ENCODE measurements at places on chromosomes 16 and 17.

DNA sequence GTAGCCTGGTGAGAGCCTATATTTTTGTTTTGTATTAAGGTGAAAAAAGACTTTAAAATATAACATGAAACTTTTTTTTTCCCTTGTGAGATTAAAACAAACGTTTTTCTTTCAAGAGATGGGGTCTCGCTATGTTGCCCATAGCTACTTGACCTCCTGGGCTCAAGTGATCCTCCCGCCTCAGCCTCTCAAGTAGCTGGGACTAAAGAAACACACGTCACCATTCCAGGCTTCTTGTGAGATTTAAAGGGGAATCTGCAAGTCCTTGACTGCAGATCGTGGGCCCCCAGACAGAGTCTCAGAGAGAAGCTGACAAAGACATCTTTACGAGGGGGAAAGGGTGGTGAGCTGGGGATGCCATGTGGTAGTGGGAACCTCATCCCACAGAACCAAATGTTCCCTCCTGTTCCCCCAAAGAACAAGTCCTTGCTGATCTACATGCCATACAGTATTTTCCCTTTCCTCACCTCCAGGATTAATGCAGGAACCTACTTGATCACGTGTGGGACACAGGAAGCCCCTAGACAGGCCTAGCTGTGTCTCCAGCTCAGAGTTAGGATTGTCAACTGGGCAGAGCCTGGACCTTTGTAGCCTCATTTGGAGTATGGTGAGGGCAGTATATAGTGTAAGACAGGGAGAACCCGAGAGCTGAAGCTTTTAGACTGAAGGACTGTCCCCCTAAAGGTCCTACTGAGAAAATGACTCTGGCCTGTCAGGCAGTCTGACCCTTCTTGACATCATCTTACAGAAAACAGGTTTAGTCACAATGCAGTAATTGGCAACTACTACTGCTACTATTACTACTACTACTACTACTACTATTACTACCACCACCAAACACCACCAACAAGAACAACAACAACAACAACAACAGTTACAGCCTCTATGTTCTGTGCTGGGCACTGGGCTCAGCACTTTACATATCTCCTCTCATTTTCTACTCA, 4.1 kb downstream of the MAP3K14 start:
- DNase-seq, result no peak

- no peak for DNase-seq
These were observed 624.3 kb upstream of the SOX9 start for GRCh38 chr17:71496552-71496951.

DNA sequence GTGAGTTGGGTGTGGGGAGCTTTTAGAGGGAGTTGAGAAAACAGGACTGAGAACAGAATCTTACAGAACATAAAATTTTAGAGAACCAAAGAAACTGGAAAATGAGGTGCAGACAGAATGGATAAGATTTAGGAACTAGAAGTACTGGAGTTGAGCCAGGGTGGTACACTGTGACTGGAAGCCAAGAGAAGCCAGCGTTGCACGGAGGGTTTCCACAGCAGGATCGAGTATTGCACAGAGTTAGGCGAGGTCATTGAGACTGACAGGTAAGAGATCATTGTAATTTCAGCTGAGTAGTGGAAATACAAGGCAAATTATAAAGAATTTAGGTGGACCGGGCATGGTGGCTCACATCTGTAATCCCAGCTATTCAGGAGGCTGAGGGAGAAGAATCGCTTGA, 6.6 kb downstream of the GSDMA start:
- no peak for DNase-seq

- no peak for DNase-seq
These were observed 1.1 kb downstream of the EPOP start for GRCh38 chr17:38673707-38674013.

- DNase-seq, result no peak
These were observed 38.7 kb upstream of the NGFR start for GRCh38 chr17:49456183-49456965.

Measured in GM10248 (cell line).